ENCODE measurements at places on chromosomes 11 and 22.

GRCh38 chr22:18088825-18089568, 11.2 kb downstream of the PEX26 start:
- DNase-seq = no peak

- no peak for DNase-seq
Measured at GRCh38 chr11:88315015-88315414, 22.5 kb downstream of the CTSC start.

DNA sequence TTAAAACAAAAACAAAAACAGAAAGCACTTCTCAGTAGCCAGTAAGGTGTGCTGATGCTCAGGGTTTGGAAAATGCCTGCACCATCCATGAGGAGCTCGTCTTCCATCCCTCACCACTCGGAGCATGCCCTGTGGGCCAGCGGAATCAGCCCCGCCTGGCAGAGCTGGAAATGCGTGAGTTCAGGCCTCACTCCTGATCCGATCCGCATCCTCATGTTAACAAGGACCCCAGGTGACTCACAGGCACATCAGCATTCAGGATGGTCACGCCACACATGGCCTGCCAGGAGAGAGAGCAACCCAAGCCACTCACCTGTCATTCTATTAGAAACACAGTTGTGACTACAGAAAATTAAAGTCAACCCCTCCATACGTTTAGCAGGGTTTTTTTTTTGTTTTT, 188.5 kb downstream of the MPPED1 start:
- no peak for DNase-seq

GRCh38 chr11:64868904-64869570, 9.4 kb downstream of the EHD1 start:
- DNase-seq = no peak

DNA sequence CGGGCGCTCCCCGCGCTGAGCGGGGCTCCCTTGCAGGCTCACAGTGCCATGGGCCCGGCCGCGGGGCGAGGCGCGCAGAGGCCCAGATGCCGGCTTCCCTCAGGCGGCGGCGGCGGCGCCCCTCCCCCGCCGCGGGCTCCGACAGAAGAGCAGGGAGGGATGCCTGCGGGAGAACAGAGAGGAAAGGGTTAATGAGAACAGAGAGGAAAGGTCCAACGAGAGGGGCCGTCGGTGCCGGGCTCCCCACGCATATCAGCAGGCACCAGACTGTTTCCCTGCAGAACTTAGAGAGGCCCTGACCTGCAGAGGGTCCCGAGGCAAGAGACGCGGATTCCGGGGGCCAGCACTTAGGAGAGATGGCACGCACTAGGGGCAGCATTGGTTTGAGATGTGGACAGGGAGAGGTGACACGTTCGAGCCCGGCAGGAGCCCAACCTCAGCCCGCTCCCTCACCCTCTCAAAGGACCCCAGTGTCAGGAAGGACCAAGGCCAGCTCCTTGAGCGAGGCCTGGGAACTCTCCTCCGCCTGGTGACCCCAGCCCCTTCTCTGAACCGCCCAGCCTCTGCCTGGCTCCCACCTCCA, 9.1 kb downstream of the NRXN2 start:
- DNase-seq = no peak

- no peak for DNase-seq
Measured at GRCh38 chr11:122099374-122100036, 16.5 kb downstream of the BLID start.

- DNase-seq = no peak
Measured at GRCh38 chr11:78902771-78903507, 328.3 kb upstream of the NARS2 start.

- DNase-seq = no peak
Measured at GRCh38 chr11:9076661-9077060, 14.7 kb downstream of the SCUBE2 start.

DNA sequence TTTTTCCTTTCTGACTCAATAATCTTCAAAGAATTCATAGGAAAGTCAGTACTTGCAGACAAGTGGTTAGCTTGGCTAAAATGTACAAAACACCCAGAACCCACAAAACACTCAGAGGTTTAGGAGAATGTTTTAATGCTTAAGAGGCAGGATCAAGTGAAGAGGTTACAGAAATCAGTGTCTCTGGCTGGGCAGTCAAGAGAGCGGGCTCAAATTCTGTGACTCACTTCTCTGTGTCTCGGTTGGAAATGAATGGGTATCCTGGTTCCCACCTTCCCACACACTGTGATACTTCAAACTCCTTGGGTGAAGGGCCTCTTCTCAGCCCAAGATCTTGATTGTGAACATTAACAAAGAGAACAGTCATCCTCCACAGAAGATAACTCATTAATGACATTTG, 3.8 kb downstream of the MPEG1 start:
- no peak for DNase-seq

DNA sequence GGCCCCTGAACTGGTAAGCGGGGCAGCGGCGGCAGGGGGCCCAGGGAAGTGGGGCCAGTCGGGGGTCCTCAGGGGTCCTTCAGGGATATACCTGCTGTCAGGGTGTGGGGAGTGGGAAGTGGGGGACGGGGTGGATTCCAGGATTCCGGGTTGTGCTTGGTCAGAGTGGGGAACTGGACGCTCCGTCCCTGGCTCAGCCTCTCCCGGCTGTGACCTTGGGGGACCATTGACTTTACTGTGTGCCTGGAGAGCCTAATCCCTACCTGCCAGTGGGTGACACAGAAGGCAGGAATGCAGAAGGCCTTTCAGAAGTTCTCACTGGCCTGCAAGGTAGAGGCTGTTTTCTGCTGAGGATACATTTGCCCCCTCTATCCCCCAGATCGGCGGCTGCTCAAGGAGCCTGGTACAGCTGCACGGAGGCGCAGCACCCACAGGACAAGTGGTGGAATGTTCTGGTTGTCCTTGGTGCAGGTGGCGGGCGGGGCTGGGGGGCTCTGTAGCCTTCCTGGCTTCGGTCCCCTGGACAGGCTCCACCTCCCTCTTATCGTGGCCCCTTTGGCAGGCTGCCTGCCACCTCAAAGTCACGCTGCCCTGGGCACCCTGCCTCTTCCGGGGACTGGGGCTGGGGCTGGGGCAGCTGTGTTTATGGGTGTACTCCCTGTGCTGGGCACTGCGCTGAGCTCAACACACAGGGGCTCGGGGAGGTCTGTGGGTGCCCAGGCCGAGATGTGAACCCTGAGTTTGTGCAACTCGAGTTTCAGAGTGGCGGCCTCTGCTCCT, 18.4 kb downstream of the KCNQ1 start:
- no peak for DNase-seq

GRCh38 chr11:82046778-82047177, 686.9 kb downstream of the FAM181B start:
- no peak for DNase-seq

GRCh38 chr11:74171630-74171968, 510 bp downstream of the PPME1 start:
- DNase-seq = no peak

- DNase-seq = no peak
Measured at GRCh38 chr11:91970624-91971023, 254.0 kb upstream of the FAT3 start.

DNA sequence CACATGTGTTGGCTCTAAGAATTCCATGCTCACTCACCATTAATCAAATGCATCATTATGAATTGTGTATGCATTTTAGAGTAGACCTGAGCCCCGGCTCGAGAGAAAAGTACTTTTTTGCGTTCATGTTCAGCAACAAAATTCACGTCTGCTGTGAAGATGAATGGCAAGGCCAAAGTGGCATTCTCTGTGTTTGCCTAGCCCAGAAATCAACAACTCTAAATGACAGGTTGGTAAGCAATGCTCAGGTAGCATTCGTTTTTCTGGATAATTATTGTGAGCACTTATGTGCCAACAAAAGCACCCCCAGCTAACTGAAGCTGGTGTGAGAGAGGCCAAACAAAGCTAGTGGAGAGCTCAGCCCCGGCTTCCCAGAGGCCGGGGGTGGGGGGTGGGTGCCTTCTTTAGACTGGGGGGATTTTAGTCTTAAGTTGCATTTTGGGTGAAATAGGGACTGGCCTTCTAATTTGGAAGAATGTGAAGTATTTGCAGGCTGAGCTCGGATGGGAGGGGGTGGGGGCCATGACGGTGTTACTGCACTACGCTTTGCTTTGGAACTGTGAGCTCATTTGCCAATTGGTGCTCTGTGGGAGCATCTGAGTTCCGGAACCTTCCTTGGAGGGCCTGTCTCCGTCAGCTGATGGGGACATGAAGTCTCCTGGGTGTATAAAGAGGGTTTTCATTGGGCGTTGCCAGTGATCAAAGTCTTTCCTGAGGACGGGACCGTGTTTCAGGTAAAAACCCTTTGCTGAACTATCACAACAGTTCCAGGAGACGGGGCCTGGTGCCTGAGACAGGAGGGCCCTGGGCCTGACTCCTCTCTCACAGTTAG, 29.0 kb upstream of the ALX4 start:
- no peak for DNase-seq

- no peak for DNase-seq
Measured at GRCh38 chr11:80502511-80502910, 1061.7 kb upstream of the TENM4 start.

DNA sequence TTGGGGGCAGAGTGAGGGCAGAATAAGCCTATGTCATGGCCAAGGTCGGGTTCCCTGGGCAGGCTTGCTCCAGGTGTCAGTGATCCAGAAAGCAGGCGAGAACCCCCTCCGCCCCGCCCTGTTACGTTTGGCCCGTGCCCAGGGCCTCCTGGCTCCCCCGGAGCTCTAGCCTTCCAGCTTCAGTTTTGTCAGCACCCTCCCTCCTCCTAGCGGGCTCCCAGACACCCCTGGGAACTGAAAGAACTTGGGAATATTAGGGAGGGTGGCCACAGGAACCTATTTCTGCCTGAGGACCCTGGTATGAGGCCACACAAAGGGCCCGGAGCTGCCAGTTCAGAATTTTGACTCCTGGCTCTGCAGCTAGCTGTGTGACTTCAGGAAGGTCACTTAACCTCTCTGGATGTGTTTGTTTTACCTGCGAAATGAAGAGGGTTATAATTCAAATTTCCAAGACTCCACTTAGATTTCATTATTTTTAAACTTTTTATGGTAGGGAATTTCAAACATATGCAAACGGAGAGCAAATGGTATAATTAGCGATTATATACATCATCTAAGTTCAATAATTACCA, 1.2 kb downstream of the TUBA8 start:
- DNase-seq = no peak

GRCh38 chr11:15199693-15200092, 85.0 kb downstream of the INSC start:
- DNase-seq = no peak

- no peak for DNase-seq
Measured at GRCh38 chr11:92907671-92908070, 61.8 kb upstream of the MTNR1B start.

DNA sequence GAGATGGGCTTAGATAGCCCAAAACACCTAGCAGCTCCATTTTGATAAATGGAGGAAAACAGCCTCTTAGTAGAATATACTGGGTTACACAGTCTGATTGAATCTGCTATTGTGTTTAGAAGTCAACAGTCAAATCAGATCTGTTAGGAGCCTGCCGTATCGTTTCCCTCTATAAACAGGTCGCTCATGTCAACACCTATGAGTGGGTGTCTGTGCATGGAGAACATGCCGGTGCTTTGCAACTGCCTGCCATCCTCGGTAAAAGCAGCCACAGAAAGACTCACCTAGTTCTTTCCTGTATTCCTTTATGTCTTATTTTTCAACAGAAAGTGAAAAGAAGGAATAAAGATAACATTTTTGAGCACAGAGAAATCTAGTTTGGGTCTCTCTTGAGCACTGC, 99.4 kb downstream of the ETS1 start:
- DNase-seq = no peak

DNA sequence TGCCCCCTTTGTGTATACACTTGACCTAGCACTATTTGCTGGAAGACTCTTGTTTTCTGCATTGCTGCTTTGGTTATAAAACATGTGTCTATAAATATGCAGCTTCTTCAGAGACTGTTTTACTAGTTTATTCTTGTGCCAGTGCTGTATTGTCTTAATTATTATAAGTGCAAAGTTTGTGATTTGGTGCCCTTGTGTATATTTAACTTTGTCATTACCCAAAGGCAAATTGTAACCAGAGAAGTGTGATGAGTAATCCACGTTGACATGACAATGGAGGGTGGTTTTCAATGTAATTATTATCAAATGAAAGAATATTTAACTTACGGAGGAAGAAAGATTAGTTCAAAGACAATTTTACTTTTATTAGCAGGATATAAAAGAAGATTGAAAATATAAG, 75.0 kb upstream of the PRODH start:
- no peak for DNase-seq

DNA sequence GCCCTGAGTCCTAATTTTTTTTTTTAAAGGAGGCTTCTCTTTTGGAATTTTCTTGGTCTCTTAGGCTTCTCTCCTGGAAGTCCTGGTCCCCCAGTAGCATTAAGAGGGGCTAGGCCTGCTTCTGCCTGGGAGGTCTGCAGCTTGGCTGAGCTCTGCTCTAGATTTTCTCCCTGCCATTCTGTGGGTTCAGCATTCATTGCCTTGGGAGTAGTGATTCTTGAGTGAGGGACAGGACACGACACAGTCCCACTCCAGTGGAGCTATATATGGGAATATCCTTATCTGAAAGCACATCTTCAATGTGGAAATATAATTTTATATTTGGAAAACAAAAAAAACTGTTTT, 3.7 kb downstream of the IGSF22 start:
- no peak for DNase-seq

GRCh38 chr11:1546536-1547466, 25.3 kb downstream of the DUSP8 start:
- no peak for DNase-seq

DNA sequence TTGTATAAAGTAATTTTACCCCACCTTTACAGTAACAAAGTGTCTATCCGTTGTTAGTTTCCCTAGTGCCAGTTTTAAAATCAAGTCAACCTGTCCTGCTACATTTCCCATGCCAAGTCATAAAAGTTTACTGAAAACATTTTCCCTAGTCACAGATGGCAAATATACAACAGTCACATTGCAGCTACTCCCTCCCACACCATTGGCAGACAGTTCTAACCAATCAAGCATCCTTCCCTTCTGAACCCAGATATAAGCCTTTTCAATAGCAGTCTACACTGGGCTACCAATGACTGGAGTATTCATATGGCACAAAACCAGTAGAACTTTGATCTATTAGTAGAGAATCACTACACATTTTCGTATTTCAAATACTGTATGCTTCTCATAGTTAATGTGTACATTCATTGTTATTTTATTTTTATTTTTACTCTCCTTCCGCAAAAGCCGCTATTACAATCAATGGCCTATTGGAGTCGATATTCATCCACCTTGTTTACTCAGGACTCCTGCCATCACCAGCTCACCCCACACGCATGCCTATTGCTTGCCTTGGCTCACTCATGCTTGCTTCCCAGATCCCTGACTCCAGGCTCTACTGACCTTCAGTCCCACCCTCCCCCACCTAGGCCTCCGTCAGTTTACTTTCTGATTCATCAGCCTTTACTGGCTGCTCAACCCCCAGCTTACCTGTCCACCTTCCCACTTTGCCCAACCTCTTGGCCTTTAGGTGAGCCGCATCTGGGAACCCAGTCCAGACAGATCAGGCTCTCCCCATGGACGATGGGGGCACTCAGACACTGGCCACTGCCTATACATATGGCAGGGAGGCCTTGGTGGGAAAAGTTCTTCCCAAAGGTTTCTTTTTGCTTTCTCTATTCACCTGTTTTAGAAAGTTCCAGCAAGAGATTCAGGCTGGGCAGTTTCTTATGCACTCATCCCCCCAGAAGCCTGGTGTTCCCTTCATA, 408.4 kb downstream of the SOX6 start:
- peak; percentile 78 for DNase-seq

- no peak for DNase-seq
Measured at GRCh38 chr22:23750714-23751440, at the start of gene ZNF70. TSS of gene ZNF70 (minus strand) at chr22:23751112. CDS start at chr22:23745140, 5,972 bp downstream.

GRCh38 chr11:67465189-67465510, 3.9 kb downstream of the TMEM134 start:
- DNase-seq = no peak

- DNase-seq = no peak
Measured at GRCh38 chr11:119828819-119829218, 99.8 kb upstream of the NECTIN1 start.

Measured in esophagus muscularis mucosa (tissue), 4 donors.